ENCODE measurements at places on chromosomes 7 and 10.

- DNase-seq: no peak
Measured at GRCh38 chr7:15463801-15464666, 97.8 kb downstream of the AGMO start.

GRCh38 chr7:29359482-29360093 is 165.0 kb downstream of the CHN2 start:
- no peak for DNase-seq

DNA sequence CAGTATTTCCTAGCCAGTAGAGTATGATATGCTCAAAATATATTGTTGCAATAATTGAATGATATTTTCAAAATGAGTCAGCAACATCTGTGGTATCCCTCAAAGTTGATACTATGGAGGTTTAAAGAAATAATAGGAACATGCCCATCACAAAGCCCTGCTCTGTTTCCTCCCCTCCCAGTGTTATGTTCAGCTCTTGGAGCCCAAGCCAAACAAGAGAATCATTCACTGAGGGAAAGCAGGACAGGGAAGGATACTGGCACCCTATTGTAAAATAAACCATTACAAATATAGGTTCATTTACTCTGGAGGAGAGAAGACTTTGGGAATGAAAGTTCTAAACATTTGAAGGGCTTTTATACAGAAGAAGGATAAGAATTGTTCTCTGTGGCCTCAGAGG is 37.6 kb downstream of the SORCS3 start:
- DNase-seq: no peak

DNA sequence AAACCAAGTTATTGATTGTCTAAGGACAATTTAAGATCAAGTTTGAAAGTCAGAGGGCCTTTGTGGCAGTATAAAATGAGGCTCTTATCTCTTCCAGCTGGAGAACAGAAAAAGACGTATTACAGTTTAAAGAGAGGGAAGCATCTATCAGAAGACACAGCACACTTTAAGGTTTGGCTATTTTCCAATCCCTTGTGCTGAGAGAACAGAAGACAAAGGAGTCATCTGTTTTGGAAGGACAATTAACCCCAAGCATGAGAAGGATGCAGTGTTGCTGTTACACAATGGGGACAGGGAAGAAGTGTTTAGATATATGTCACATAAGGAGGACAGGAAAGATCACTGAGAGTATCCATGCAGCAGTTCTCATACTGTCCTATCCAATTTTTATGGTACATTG is 1224.2 kb upstream of the SORCS1 start:
- no peak for DNase-seq

DNA sequence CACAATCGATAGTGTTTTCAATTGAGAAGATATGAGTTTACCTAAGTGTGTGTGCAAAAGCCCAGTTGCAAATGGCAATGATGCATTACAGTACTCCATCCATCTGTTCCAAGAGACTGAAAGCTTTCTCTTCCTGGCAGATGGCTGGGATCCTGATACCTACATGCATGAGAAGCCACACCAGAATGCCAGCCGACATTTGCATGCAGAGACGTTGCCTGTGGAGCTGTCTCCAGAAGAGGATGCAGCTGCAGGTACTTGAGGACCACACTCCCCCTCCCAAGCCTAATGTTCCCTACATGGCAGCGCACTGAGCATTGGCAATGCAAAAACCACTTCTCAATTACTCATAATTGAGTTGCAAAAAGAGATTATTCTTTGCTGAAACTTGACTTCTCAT is 332.1 kb downstream of the WDR11 start:
- no peak for DNase-seq

GRCh38 chr7:37462138-37462537 is 13.5 kb upstream of the ELMO1 start:
- no peak for DNase-seq

DNA sequence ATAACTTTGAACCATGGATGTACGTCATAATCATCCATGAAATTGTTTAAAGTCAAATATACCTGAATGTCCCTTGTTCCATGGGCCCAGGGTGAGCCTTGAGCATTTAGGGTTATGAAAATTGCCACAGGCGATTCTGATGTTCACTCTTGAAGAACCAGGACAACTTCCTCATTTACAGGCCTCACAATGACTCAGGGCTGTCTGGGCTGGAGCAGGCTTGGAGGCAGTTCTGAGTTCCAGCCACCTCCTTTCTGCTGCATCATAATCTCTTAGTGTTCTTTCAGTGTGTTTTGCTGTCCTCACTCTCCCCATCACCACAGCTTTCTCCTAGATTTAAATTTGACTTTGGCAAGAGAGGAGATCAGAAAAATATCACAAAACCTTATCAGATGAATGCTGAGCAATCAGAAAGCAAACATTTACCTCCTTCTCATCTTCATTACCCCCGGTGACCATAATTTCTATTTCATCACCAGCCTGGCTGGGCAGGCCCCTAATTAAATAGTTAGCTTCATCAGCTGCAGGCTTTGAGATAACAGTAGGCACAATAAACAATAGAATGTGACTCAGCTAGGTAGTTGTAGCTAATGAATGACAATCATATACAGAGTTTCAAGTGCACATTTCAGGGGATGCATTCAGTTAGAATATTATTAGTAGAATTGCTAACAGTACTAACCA is 571.0 kb downstream of the SH2D4B start:
- DNase-seq: no peak

GRCh38 chr10:117656385-117657367 is 114.1 kb downstream of the EMX2 start:
- no peak for DNase-seq

DNA sequence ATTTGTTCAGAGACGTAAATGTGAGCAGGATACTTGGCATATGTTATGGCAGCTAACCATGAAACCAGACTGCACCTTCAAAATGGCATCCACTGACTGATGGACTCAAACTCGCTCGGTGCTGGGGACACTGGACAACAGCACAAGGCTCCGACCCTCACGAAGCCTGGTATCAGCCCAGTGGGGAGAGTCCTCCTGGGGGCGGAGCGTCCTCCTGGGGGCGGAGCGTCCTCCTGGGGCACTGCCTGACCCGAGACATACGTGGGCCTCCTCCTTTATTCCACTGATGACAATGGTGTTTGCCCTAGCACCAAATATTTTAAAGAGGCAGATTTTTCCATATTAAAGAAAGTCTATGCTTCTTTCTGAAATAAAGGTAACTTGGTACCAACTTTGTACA is 39.5 kb downstream of the ESYT2 start:
- no peak for DNase-seq

DNA sequence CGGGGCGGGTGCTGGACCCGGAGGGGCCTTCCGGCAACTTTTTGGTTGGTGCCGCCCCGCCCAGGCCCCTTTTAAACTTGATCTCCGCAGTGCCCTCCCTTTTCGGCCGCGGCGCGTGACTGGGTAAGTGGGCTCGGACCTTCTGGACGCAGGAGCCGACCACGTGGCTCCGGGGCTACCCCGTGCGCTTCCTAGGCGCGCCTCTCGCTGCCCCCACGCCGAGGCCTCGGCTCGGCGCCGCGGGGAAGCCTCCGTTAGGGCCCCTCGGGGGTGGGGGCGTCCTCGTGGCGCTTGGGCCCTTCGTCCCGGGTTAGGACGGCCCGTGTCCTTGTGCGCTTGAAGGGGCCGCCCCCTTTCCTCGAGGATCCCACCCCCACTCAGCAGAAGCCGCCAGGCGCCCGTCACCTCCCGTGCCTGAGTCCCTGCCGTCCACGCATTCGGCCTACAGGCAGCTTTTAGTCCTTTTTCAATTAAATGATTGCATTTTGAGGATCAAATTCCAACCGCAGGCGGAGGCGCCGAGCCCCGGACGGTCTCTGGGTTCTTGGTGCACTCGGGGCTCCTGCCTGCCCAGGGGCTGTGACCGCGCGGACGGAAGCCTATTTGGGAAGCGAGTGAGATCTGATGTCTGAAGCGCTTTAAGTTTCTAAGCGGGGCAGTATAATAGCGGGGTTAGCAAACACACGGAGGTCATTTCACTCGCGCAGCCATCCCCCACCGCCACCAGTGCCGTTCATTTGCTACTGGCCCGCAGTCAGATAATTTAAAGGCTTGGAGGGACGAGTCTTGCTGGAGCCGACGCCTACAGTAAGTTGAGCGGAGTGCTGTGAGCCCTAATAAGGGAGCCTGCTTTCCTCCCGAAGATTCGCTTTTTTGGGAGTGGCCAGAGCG is 31.8 kb upstream of the TOMM7 start:
- DNase-seq: peak; percentile 91

DNA sequence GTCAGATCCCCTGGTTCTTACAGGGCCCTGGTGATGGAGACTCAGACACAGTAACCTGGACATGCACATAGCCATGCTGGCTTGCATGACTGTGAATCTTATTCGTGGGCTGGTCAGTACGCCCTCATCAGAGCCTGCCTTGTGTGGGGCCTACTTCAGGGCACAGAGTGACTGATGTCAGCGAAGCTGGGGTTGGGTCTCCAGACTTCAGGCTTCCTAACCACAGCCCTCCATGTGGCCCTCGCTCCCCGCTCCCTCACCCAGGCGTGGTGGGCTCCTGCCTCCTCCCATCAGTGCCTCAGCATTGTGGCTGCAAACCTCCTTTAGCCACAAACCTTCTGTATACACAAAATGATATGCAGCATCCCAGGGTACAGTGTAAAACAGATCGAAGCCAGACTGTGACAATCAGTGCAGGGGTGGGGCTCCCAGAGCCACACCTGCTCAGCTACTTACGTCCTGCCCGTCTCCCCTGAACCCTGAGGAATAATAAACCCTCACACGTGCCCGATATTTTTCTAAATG is 7.1 kb upstream of the C10orf105 start:
- no peak for DNase-seq

- no peak for DNase-seq
Measured at GRCh38 chr7:82757-83155, 109.6 kb upstream of the FAM20C start.

- DNase-seq: no peak
Measured at GRCh38 chr10:119658274-119658673, 7.1 kb downstream of the BAG3 start.

GRCh38 chr7:145036604-145037405 is 201.0 kb upstream of the TPK1 start:
- no peak for DNase-seq

DNA sequence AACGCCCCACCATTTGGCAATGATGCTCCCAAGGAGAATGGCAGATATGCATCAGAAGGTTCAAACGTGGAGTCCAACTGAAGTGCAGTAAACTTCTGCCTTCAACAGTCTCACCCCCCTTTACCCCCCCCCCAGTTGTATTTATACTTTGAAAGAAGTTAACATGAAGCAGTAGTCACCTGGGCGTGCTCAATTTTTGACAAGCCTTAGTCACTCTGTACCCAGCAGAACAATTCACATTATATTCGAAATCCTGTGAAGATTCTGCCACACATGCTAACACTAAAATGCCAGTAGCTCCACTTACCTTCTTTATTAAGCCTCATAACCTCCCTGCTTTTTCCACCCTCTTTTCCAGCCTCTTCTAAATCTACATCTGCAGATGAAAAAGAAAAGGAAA is 894 bp downstream of the ATXN7L1 start:
- DNase-seq: no peak

- DNase-seq: no peak
Measured at GRCh38 chr10:63253040-63253439, 119.9 kb downstream of the NRBF2 start.
